ENCODE measurements at places on chromosomes 5 and 9. TPM values are rescaled to one million over a fixed set of nuclear protein-coding genes. Genes with fewer than 3 reads are reported as not detected.

FBN2 gene
- total RNA-seq, result 63.1 TPM

TBCA gene
- 165 TPM for total RNA-seq

SPOCK1 gene
- 14.9 TPM for total RNA-seq

RMI1 gene
- total RNA-seq, result 1.9 TPM

GRIA1 gene
- 3.4 TPM for total RNA-seq

SLC31A2 gene
- 19.9 TPM for total RNA-seq
